ENCODE measurements at places on chromosomes 13 and 19.

DNA sequence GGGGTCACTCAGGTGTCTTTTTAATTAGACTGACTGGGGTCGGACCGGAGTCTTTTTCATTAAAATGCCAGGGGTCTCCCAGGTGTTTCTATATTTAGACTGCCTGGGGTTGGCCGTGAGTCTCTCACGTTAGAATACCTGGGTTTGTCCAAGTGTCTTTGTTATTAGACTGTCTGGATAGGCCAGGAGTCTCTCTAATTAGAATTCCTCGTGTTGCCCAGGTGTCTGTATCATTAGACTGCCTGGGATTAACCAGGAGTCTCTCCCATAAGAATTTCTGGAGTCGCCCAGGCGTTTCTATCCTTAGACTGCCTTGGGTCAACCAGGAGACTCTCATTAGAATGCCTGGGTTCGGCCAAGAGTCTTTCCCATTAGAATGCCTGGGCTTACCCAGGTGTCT is 1445.7 kb downstream of the UQCRFS1 start:
- DNase-seq, result no peak

DNA sequence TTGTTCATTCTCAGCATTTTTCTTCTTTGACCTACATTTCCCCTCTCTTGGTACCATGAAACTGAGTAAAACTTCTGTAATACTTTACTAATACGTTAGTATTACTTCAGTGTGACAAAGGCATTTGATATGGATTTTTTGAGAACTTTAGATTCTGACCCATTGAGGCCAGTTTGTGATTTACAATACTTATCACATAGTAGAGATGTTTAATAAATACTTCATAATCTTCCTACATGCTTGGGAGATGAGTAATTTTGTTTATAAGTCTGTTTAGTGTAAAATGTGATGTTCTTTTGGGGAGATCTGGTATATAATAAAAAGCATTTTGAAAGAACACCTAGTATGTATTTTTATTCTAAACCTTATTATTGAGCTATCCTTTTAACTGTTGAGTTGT is 29.7 kb downstream of the GTF2F2 start:
- no peak for DNase-seq

DNA sequence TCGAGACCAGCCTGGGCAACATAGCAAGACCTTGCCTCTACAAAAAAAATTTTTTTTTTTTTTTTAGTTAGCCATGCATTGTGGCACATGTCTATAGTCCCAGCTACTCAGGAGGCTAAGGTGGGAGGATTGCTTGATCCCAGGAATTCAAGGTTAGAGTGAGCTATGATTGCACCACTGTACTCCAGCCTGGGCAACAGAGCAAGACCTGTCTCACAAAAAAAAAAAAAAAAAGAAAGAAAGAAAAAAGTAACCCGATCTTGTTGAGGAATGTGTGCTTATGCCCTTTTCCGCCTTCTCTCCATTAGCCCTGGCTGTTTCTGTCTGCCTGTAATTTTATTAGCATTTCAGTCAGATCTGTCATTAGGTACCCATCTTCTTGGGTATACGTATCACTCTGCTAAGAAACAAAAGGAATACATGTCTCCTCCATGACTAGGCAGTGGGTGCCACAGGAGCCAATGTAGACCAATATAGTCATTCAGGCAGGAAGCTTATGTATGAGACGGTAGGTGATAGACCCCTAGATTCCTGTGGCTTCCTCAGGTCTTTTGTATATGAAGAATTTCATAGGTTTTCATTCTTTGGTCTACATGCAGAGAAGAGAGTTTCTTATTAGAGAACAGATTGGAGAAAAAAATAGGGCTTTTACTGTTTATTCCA is 59.6 kb upstream of the NPAS1 start:
- DNase-seq, result no peak

DNA sequence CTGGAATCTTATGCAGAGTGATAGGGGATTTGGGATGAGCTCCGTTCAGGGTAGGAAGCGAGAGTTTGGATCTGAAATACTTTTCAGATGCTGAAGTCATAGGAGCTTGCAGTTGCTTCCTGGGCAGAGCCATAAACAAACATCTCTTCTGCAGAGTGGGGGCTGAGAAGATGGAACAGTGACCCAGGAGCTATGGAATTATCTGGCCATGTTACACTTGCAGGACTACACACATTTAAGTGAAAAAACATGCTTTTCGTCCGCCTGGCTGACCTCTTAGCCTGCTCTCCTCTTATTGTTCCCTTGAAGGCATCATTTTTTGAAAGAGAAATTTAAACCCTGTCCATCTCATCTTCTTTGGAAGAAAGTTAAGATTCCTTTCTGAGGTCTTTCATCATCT is 40.7 kb downstream of the PSG11 start:
- no peak for DNase-seq

- DNase-seq, result no peak
These were observed 63.1 kb downstream of the ZDHHC20 start for GRCh38 chr13:21395953-21396352.
